ENCODE measurements at places on chromosomes 1 and 21.

GRCh38 chr1:3433596-3434320, 20.7 kb upstream of the ARHGEF16 start:
- no peak for DNase-seq

DNA sequence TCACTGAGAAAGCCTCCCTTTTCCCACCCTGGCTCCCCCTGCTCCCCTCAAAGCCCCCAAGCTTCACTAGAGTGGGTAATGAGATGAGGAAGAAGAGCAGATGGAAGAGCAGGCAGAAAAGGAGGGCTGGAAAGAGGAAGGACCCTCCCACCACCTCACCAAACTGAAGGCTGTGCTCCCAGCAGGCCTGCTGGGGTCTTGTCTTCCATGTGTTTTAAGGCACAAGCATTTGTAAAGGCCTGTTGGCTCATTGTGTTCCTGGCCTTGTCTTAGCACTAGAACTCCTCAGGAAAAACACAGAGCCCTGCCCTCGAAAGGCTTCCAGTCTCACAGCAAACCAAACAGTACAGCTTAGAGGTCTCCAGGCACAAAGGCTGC, 51.5 kb downstream of the TOMM20 start:
- DNase-seq = no peak

- no peak for DNase-seq
These were observed 153.2 kb downstream of the LYPLAL1 start for GRCh38 chr1:219326843-219327242.

- DNase-seq = no peak
These were observed 21.1 kb downstream of the CLDN8 start for GRCh38 chr21:30194701-30195299.

- DNase-seq = no peak
These were observed 16.3 kb downstream of the KIAA0040 start for GRCh38 chr1:175176246-175176645.

Data from AG09319 (cell line).